A549 treated with Hydrocortisone at 1 μM for 4 hours (cell line): ENCODE measurements at places on chromosomes 2 and 18. TPM values are rescaled to one million over a fixed set of nuclear protein-coding genes. Genes with fewer than 3 reads are reported as not detected.

Gene VWC2L
- total RNA-seq = not detected in 5 replicates

Gene CHRNA1
- total RNA-seq = not detected in 5 replicates

Gene RAX
- 0.05 TPM in 1 of 5 replicates, not detected in the others for total RNA-seq

Gene MARCHF4
- 23.4 to 28.5 TPM (median 26.3 TPM) in 5 replicates for total RNA-seq

Gene IL36G
- not detected in 5 replicates for total RNA-seq

Gene SNED1
- 0.47 to 1.2 TPM (median 0.83 TPM) in 5 replicates for total RNA-seq

Gene NDC80
- total RNA-seq = 10.7 to 14.3 TPM (median 13.6 TPM) in 5 replicates
